Kidney epithelial cell (primary cell): ENCODE measurements at places on chromosomes 2 and 18.
A peak's percentile ranks its signal among the peaks of the same experiment; 100 is the strongest.

- DNase-seq, result no peak
These were observed 19.0 kb downstream of the KRCC1 start for GRCh38 chr2:88036606-88037005.

GRCh38 chr2:113200236-113200635 lies 26.5 kb downstream of the PSD4 start:
- no peak for DNase-seq

DNA sequence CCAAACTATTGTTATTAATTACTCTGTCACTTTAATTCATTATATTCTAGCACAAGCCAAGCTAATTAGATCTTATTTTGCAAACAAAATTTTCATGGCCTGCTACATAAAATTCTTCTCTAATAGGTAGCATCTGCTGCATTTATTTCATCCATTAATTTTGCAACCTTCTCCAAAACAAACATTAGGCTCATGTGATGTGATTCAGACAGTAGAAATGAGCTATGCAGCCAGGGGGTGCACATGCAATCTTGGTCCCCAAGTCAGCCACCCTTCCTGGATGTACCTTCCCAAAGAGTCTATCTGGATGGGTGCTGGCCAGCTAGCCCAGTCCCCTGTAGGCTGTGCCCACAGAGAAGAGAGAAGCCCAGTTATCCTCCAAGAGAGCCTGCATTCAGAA lies 242.1 kb upstream of the OSR1 start:
- DNase-seq, result no peak

DNA sequence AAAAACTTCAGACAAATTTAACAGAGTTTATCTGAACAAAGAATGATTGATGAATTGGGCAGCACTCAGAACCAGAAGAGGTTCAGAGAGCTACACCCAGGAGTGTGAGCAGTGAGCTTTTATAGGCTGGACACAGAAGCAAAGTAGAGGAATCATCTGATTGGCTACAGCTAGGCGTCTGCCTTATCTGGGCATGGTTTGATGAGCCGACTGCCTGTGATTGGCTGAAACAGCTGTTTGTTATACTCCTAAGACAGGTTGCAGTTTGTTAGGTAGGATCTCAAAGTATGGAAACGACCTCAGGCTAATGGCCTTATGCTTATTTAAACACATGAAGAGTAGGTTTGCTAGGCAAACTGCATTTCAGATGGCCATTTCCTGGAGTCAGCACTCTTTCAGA lies 188.9 kb downstream of the MYO1B start:
- DNase-seq, result no peak

GRCh38 chr2:38259311-38259710 lies 117.8 kb downstream of the ATL2 start:
- no peak for DNase-seq

- no peak for DNase-seq
These were observed 768.5 kb downstream of the TRIB2 start for GRCh38 chr2:13485256-13485655.

- DNase-seq, result no peak
These were observed 89.3 kb upstream of the ATL2 start for GRCh38 chr2:38466409-38466808.

DNA sequence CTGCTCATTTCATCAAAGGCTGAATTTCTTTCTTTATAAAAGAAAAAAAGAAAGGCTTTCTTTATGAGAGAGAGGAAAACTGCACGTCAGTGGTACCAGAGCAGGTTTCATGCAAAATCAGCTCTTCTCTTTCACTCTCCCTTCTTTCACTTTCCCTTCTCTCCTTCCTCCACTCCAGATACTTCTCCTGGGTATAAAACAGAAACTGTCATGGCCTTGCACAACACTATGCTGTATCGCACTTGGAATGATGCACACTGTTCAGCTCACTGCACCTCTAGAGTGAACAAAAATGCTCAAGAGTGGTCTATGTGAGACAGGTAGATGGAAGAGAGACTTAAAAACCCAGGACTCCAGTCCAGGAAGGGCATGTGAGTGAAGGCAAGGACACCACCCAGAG lies 73.8 kb downstream of the KLF7 start:
- no peak for DNase-seq

- no peak for DNase-seq
These were observed 24.8 kb upstream of the PTMA start for GRCh38 chr2:231683292-231684235.

DNA sequence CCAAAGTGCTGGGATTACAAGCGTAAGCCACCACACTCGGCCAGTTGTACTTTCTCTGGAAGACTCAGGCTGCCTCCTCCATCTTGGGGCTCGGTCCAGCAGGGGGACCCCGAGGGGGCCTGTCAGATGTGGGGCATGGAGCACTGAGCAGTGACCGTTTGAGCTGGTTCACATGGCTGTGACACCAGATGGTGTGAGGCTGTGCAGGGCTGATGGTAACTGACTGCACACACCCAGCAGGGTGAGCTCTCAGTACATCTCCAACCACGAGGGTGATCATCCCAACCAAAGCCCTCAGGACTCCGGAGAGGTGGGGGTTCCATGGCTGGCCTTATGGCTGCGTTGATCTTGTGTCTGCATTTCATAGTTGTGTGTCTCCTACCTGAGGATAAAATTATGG lies 63.4 kb downstream of the FAM168B start:
- DNase-seq, result no peak

GRCh38 chr2:236337465-236338325 lies 73.5 kb upstream of the ASB18 start:
- no peak for DNase-seq

GRCh38 chr2:174570318-174570958 lies 27.2 kb downstream of the WIPF1 start:
- no peak for DNase-seq

GRCh38 chr2:223943135-223943534 lies 2.0 kb downstream of the WDFY1 start:
- DNase-seq, result no peak

GRCh38 chr18:22514655-22515054 lies 96.9 kb upstream of the CTAGE1 start:
- DNase-seq, result no peak

GRCh38 chr2:204505946-204506345 lies 39.3 kb upstream of the PARD3B start:
- DNase-seq, result no peak

- no peak for DNase-seq
These were observed 201.9 kb upstream of the CCDC150 start for GRCh38 chr2:196437626-196438025.

- DNase-seq, result peak; percentile 19
These were observed at the start of gene SPDYA for GRCh38 chr2:28810384-28811285. SPDYA (plus strand) TSS chr2:28810834; CDS start chr2:28816015, 5,181 bp downstream.

DNA sequence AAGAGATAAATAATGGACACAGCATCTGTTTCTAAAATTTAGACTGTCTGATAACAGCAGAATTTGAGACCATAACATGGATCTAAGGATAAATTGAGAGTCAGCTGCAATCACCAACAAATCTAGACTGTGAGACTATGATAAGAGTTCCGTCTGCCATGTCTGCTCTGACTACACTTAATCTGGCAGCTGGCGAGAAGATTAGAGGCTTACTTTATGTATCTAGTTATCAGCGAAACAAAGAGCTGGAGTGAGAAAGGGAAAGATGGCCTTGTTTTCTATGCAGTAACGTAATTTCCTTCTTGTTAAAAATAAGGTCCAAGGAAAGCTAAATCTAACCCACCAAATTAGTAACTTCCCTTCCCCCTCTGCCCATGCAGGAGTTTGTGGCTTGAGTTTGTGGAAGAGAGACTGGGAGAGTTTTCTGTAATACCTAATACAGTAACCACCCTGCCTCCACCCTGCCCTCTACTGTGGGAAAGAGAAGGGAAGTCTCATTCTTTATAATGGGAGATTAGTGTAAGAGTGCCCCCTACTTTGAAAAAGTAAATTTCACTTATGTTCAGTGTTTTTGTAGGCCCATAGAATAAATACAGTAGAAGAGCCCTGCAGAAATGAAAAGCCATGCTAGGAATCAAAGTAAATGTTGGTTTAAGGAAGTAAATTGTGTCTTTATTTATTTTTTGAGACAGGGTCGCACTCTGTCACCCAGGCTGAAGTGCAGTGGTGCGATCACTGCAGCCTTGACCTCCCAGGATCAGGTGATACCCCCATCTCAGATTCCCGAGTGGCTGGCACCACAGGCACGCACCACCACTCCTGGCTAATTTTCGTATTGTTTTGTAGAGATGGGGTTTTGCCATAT lies 27.5 kb downstream of the EML4 start:
- DNase-seq, result peak; percentile 10

DNA sequence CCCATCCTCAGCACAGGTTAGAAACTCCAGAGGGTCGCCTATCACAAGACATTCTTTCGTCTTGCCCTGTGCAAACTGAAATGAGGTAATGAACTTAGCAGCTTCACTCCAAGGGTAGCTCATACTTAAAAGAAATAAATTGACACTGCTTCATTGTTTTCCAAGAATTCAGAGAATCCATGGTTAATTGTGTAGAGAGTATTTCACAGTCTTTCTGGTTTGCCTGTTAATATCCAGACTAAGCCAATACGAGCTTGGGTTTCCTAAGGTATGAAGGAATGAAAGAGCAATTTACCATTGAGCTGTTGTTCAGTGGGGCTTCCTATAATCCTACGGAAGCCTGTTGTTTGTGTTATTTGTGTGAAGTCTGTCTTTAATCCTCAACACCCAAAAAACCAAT lies 58.7 kb downstream of the FAM124B start:
- no peak for DNase-seq

DNA sequence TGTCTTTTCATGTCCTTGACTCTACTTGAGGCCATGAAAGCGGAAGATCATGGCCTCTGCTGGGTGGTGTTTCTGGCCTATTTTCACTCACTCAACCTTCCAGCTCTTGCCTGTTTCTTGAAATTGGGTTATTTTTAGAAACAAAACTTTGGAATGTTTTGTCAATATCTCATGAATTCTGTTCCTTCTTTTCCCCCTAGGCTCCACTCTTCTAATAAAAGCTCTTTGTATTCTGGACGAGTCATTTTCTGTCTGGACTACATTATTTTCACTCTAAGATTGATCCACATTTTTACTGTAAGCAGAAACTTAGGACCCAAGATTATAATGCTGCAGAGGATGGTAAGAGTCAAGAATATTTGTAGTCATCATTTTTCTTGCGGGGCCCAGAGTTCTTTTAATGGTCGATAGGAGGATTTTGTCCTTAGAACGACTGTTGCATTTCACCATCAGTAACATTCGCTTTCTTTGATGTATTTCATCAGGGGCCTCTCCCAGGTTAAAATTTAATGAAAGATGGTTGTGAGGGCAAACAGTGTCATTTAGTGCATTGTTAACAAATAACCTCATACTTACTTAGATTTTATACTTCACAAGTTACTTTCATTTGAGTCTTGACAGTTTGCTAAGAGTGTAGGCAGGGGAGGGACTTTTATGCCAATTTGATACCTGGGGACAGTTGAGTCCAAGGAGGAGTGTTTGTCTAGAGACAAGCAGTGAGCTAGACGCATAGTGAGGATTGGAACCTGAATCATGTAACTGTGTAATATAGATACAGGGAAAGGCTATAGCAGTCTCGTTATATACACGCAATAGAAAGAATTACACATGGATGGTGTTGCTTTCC lies 64.6 kb downstream of the TRPM8 start:
- peak; percentile 55 for DNase-seq

GRCh38 chr2:106995556-106995955 lies 109.6 kb upstream of the ST6GAL2 start:
- no peak for DNase-seq

DNA sequence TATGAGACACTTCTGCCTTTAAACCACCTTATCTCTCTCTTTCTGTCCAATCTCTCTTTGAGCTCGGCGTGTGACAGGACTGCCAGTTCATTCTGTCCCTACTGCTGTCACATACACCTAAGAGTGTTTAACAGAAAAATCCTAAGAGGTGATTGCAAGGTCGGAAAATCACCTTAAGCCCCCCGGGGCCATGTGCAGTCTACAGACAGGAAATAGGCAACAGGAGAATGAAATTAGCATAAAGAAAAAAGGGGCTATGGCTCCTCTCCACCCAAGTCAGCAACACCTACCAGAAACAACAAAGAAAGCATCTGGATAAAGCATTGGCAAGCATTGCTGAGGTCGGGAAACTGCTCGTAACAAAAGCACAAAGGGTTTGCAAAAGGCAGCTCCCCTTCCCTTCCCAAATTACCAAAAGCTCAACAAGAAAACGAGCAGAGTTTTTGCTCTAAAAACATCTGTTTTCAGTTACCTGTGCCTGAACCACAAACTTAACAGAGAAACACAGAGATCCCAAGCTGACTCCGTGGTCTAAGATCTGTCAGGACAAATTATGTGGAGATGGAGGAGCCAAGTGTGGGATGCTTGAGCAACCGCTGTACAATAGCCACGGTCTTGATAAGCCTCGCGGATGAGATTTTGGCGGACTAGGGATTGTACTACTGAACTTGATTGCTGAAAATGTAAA lies 30.4 kb downstream of the ANKRD44 start:
- DNase-seq, result no peak

- DNase-seq, result no peak
These were observed 233.2 kb downstream of the ACKR3 start for GRCh38 chr2:236802862-236803261.

DNA sequence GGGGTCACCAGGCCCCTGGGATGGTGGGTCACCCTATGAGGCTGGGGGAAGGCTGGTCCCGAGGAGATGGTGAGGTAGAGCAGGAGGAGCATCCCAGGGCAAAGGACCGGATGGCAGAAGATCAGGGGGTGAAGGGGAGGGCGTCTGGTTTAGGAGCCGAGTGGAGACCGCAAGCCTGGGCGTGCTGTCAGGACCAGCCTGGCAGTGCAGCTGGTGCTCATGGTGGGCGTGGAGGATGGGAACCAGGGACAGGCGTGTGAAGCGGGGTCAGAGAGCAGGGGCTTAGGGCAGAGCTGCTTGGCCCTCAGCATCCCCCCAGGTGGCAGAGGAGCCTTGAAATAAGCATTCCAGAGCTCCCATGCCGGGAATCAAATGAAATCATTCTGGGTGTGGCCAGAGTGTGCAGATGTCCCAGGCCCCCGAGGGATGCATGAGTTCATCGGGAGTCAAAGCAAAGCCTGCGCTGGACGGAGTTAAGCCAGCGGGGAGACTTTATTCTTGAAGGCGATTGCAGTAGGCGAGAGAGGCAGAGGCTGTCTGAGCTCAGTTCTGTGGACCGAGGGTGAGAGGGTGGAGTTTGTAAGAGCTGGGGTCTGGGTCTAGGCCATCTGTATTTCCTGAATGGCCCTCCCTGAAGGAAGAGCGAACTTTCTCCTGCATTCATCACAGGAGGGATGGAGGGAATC lies 33.1 kb upstream of the MBP start:
- DNase-seq, result no peak

DNA sequence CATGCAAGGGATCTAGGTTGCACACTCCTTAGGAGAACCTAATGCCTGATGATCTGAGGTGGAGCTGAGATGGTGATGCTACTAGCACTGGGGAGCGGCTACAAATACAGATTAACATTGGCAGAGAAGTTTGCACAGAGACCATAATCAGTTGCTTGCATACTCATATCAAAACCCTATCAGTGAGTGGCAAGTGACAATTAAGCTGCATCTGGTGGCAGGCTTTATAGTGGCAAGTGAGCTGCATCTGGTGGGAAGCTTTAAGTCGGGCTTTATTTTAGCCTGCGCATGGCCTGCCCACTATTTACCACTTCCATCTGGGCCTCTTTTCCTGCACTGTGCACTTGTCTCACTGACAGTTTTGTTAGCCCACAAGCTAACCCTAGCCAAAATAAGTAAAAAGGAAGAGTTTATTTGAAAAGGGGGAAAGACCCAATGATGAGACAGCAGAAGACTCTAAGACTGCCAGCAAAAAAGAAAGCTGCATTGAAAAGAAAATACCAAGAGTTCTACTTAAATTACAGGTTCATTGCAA lies 140.9 kb upstream of the B3GNT2 start:
- DNase-seq, result no peak

- no peak for DNase-seq
These were observed 72.1 kb downstream of the CAMKMT start for GRCh38 chr2:44433895-44434294.

GRCh38 chr18:24189007-24189528 lies 50.2 kb downstream of the CABYR start:
- no peak for DNase-seq

GRCh38 chr2:34602262-34602661 lies 1003.2 kb upstream of the FAM98A start:
- DNase-seq, result no peak
